Globus pallidus (tissue), 1 donor: ENCODE measurements at places on chromosomes 4 and X.

DNA sequence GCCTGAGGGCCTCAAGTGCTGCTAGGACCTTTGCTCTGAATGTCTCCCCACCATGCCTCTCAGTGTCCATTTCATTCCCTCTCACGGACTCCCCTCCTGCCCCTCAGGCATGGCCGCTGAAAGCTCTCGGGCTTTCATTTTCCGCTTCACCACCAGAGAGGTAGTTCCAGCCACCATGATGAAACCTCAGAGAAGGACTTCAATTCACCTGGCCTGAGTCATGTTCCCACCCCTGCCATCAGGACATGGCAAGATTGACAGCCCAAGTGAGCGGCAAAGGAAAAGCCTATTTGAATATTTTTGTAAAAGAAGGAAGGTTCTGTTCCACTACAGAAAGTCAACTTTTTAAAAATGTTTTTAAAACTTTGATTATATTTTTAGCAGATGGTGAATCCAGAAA, 249.3 kb upstream of the GALNT7 start:
- no peak for DNase-seq

DNA sequence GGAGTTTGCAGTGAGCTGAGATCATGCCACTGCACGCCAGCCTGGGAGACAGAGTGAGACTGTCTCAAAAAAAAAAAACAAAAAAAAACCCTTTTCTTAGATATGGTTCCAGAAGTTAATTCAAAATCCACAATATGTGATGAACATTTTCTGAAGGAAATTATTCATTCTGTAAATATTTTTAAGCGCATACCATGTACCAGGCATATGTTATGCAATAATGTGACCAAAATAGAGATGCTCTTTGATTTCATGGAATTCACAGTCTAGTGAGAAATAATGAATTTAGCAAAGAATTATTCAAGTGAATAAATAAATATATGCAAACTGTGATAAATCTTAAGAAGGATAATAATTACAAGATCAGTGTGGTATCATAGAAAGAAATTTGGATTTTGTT, 174.7 kb downstream of the GC start:
- no peak for DNase-seq

- no peak for DNase-seq
These were observed 470.2 kb downstream of the IQCM start for GRCh38 chr4:149345424-149345823.

- DNase-seq: no peak
These were observed 584 bp downstream of the TMEM271 start for GRCh38 chr4:575281-576141.

- no peak for DNase-seq
These were observed 488.3 kb downstream of the CFAP47 start for GRCh38 chrX:36407836-36408235.

- DNase-seq: no peak
These were observed 53.1 kb upstream of the TMEM33 start for GRCh38 chr4:41881981-41882624.

GRCh38 chrX:53256446-53257041, 24.8 kb downstream of the IQSEC2 start:
- no peak for DNase-seq

GRCh38 chr4:153684182-153684970, at the start of gene TLR2:
Gene TLR2, plus strand, starts transcription at chr4:153684280. Its CDS starts 18,628 bp downstream, at chr4:153702908.
- peak; percentile 16 for DNase-seq

GRCh38 chr4:141560056-141560455, 76.3 kb upstream of the IL15 start:
- no peak for DNase-seq

- DNase-seq: no peak
These were observed 37.2 kb downstream of the WDR44 start for GRCh38 chrX:118383120-118383519.

DNA sequence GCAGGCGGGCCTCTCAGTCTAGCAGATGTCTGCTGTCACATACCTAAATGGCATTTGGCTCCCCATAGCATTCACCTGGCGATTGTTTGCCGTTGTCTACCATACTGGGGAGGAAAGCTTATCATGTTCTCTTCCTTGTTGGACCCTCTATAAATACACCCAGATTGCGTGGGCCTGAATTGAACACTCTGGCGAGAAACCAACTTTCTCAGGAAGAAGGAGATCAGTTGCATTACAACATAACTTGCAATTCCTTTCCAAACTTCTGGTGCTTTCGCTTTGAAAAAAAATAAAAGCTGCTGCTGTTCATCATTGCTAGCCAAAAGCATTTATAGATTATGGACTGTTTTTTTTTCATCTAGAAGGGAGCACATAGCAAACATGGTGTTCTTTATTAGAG, 230.0 kb upstream of the GPC4 start:
- no peak for DNase-seq

DNA sequence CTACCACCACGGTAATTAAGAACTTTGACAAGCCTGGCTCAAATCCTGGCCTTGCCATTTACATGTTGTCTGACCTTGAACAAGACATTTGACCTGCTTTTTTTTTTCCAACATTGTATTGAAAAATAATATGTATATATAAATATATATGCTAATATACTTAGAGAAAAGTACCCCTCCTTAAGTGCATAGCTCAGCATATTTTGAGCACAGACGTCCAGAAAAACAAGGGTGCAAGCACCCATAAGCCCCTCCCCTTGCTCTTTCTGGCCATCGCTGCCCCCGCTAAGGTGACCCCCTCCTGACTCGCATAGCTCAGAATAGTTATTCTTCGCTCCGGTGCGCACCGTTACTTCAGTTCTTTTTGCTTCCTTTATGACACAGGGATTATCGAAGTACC, 742.0 kb upstream of the FRG1 start:
- DNase-seq: no peak

GRCh38 chr4:168309781-168310180, 8.8 kb downstream of the DDX60 start:
- no peak for DNase-seq

DNA sequence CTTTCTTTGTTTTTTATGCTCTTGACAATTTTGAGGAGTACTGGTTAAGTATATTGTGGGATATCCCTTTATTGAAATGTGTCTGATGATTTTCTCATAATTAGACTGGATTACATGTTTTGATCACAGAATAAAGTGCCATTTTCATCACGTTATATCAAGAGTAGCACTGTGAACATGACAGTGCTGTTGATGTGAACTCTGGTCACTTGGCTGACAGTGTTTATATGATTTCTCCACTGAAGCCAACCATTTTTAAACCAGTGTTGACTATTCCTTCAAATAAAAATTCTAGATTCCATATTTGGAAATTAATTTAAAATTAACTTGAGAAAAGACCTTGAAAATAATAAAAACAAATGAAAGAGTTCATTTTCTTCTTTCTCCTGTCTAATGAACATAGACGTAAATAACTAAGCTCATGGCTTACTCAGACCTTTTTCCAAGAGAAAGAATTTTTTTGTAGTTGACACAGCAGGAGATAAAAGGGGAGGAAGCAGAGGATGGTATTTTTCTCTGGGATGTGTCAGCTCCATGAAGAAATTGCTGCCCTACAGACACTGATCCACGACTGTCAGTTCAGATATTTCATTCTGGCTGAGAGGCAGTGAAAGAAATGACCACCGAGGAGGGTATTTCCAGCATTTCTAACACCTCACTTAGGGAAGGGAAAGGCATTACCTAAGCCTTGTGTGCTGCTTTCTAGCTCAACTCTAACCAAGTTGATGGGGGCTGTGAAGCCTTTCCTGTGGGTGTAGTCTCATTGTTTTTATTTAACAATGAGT, 150.9 kb upstream of the ANK2 start:
- DNase-seq: no peak

DNA sequence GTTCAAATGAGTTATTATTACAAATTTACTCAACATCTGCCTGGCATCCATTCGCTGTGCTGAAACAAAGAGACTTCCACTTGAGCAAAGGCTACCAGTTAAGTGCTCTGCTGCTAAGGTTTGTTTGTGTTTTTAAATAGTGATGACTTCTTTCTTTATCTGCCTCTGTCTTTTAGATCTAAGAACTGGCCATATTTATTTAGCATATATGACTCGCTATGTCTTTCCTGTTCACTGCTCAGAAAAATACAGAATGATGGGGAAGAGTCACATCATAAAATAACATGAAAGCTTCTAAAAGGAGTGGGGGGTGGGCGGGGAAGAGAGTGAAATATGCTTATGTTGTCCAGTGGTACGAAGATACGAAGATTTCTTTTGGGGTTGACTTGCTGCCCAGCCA, 322.2 kb downstream of the GPAT3 start:
- DNase-seq: no peak

- DNase-seq: no peak
These were observed 60.8 kb downstream of the HCCS start for GRCh38 chrX:11171956-11172355.

DNA sequence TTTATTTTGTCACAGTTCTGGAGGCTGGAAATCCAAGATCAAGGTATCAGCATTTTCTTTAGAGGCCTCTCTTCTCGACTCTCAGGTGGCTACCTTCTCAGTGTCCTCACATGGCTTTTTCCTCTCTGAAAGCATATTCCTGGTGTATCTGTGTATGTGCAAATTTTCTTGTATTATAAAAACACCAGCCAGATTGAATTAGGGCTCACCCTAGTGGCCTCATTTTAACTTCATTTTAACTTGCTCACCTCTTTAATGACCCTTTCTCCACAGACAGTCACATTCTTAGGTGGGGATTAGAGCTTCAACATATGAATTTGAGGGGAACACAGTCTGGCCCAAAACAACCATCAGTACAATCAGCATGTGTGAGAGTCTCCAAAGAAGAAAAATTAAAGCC, 542.4 kb upstream of the FAM241A start:
- no peak for DNase-seq

- DNase-seq: no peak
These were observed 13.4 kb upstream of the SNX12 start for GRCh38 chrX:71081330-71082123.

- DNase-seq: no peak
These were observed 159.1 kb upstream of the KIT start for GRCh38 chr4:54498661-54499111.

GRCh38 chr4:8849266-8850073, 22.2 kb downstream of the HMX1 start:
- no peak for DNase-seq

DNA sequence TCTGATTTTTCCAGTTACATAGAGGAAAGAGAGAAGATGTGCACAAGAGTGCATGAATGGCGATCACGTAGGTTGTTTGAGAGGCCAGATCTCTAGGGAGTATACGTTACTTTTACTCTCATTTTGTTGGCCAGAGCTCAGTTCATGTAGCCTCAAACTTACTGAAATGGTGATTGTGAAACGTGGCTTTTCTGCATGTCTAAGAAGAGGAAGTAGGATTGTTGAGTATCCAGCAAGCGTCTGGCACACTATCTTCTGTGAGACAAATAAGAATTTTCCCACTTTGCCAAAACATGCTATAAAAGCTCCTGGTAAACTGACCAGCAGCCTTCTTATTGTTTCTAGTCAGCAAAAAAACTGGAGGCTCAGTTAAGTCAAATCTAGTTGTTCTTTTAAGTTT, 264.5 kb upstream of the EMCN start:
- DNase-seq: no peak

- DNase-seq: no peak
These were observed 16.7 kb downstream of the IRF2 start for GRCh38 chr4:184457535-184458249.

GRCh38 chr4:30207389-30207788, 512.8 kb upstream of the PCDH7 start:
- no peak for DNase-seq

- DNase-seq: no peak
These were observed 38.8 kb downstream of the DCLK2 start for GRCh38 chr4:150117094-150117493.

- DNase-seq: no peak
These were observed 301.6 kb downstream of the ARHGAP24 start for GRCh38 chr4:85776579-85776978.

GRCh38 chr4:139528377-139529005, 27.5 kb downstream of the SETD7 start:
- no peak for DNase-seq

DNA sequence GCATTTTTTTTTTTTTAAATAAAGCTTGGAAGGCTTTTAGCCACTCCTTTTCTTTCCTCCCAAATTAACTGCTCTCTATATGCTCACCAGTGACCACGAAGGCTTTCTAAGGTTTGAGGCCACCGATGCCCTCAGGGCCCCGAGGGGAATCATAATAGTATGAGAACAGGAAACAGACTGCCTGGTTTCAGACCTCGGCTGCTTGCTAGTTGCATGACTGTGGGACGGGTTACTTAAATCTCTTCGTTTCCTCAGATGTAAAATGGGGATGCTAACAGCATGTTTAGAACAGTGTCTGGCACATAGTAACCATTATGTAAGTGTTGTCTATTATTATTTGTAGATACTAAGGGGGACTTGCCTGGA, 3.6 kb downstream of the LINC00632 start:
- DNase-seq: no peak

DNA sequence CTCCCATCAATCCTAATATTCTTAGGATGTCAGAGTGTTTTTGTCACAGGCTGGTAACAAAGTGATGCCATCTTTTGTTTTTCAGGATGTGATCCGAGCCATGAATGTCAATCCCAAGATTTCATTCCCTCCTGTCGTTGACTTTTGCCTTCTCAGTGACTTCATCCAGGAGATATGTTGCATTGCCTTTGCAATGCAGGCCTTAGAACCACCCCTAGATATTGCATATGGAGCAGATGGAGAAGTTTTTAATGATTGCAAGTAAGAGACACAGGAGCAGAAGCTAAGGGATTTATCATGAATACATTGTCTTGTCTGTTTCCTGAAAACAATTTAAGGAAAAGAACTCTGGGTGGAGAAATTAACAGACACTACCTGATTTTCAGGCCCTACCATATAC, 28.6 kb downstream of the SPATA18 start:
- no peak for DNase-seq

DNA sequence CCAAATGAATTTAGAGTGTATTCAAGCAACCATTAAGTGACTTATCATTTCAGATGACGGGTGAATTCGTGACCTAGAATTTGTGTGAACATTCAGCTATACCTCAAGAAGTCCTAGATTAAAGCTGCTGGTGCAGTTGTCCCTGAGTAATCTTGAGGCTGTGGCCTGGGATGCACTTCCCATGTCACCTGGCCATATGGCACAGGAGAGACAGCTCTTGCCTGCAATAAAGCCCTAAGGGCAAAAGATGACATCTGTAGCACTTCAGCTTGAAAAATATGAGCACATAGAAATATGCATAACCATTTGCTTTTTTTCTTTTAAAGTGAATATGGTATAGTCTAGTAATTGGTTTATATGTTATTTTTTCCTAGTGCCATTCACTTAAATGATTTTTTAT, 125.8 kb downstream of the FHDC1 start:
- no peak for DNase-seq

GRCh38 chr4:152068866-152069265, 308.1 kb upstream of the GATB start:
- DNase-seq: no peak

- no peak for DNase-seq
These were observed 186.0 kb downstream of the MID1IP1 start for GRCh38 chrX:38987198-38987651.

- DNase-seq: no peak
These were observed 30.2 kb upstream of the CYP4V2 start for GRCh38 chr4:186161138-186161537.
